SK-N-MC (cell line): ENCODE measurements at places on chromosomes 3 and 15.

DNA sequence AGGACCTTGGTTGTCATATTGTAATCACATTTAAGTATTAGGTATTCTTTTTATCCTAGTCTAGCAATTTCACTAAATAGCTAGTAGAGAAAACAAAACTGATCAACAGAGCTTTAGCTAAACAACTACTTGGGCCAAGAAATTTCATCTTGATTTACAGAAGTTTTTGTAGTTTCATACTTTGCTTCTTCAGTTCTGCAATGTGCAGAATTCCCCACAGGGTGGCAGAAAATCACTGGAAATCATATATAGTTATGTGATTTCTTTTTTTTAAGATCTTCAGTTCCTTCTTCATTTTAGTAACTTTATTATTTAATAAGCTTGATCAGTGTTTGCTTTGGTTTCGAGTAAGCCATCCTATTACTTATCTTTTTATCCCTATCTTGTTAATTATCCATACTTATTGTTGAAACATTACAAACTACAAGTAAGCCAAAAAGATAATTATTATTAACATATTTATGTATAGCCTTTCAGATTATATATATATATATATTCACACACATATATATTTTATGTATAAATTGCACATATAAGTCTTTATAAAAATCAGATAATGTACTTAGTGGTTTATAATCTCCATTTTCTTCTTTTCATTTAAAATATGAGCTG is 2.2 kb upstream of the BNIP2 start:
- no peak for DNase-seq

GRCh38 chr15:56765251-56765650 is 31.9 kb upstream of the ZNF280D start:
- DNase-seq, result no peak

GRCh38 chr3:120369037-120369467 is 19.9 kb upstream of the LRRC58 start:
- no peak for DNase-seq

GRCh38 chr3:66480666-66481065 is 20.2 kb downstream of the LRIG1 start:
- DNase-seq, result no peak

- DNase-seq, result no peak
Measured at GRCh38 chr3:114310695-114311094, 16.9 kb downstream of the TIGIT start.

DNA sequence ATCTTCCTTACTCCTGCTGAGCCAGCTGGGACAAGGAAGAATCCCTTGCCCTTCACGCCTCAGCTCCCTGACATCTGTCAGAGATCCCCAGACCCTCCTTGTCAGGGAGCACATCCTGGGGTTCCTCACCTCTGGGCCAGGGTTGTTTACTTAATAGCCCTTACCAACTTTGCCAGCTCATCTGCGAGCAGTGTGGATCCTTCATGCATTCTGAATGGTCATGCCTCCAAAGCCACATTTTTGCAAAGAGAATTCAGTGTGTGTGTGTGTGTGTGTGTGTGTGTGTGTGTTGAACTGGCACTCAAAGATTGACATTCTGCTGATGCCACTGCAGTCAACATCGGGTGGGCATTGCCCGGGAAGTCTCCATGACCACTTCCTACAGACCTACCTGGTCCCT is 112.6 kb downstream of the SLC49A4 start:
- DNase-seq, result no peak

DNA sequence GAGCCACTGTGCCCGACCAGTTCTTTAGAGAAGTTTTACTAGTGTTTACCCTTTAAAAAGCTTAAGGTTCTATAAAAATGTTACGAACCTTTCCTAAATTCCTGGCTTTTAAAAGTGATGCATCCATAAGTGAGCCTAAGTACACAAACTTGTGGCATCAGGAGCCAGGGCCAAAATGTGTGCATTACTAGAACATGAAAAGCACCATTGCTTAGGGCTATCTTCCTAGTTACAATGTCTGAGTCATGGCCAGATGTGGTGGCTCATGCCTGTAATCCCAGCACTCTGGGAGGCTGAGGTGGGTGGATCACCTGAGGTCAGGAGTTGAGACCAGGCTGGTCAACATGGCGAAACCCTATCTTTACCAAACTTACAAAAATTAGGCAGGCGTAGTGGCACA is 39.9 kb downstream of the LEO1 start:
- DNase-seq, result no peak

DNA sequence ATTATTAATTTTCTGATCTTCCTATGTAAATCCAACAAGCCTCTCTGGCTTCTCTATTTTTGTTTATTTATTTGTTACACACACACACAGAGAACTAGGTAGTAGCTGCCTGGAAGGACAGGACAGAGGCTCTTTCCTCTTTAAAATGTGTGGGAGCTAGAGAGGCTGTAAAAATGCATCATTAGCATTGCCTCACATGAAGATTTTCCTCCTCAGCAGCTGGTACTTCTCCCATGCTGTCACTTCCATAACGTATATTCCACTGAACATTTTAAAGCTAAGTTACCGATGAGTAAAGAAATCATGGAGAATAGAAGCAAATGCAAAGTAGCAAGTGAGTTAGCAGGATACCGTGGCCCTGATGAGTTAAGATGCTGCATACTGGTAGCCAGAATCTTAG is 63.9 kb downstream of the IMPG2 start:
- no peak for DNase-seq

GRCh38 chr15:72140088-72140487 is 21.9 kb downstream of the SENP8 start:
- DNase-seq, result no peak

GRCh38 chr3:107498646-107499045 is 24.1 kb upstream of the BBX start:
- DNase-seq, result no peak

- no peak for DNase-seq
Measured at GRCh38 chr3:52779837-52780585, 2.6 kb downstream of the ITIH1 start.

DNA sequence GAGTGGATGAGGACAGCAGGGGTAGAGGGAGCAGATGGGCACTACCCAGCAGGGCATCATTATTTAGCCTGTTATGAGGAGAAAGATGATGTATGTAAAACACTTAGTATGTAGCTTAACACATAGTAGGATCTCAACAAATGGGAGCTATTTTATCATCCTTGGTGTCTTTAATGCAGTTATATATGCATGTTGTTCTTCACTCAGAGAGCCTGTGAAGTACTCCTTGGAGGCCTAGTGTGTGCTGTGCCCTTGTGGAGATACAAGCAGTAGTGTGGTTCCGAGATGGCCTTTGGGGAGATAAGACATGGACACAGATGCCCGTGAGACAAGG is 124.2 kb downstream of the LIPC start:
- DNase-seq, result no peak

GRCh38 chr3:146125951-146126350 is 35.0 kb downstream of the PLOD2 start:
- no peak for DNase-seq

DNA sequence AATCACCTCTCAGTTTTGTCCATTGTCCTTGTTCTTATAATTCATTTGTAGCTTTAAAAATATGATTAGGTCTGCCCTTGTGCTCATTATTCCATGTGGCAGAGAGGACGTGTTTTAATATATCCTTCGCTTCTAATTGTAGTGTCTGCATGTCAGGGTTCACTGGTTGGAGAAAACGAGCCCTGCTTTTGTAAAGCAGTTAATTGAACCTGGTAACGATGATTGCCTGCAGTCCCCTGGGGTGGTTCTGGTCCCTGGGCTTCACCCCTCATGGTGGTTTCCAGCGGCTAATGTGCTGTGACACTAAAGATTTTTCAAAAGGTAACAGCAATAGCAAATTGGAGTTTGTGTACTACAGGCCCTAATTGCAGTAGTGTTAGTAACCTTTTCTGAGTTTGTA is 299.6 kb downstream of the CACNA2D3 start:
- DNase-seq, result no peak

DNA sequence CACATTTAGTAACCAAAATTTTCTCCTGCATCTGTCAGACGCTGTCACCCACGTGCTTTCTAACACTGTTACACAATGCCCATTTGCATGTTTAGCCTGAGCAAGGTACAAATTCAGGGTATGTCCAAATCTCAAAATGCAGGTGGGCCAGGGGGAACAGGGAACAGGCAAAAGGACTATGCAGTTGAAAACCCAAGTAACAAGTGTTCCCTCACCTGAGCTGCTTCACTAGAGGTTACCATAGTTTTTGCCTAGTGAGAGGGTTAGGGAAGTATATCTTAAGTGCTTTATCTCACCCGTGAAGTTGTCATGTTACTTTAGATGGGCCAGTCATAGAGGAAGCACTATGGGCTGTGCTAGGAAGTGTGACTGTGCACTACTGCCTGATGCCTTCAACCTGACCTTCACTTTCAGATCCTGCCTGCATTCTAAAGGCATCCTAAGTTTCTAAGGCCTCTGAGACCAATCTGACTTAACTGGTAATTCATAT is 6.0 kb upstream of the TMEM87A start:
- DNase-seq, result no peak

GRCh38 chr3:85387913-85388505 is 429.2 kb downstream of the CADM2 start:
- no peak for DNase-seq

DNA sequence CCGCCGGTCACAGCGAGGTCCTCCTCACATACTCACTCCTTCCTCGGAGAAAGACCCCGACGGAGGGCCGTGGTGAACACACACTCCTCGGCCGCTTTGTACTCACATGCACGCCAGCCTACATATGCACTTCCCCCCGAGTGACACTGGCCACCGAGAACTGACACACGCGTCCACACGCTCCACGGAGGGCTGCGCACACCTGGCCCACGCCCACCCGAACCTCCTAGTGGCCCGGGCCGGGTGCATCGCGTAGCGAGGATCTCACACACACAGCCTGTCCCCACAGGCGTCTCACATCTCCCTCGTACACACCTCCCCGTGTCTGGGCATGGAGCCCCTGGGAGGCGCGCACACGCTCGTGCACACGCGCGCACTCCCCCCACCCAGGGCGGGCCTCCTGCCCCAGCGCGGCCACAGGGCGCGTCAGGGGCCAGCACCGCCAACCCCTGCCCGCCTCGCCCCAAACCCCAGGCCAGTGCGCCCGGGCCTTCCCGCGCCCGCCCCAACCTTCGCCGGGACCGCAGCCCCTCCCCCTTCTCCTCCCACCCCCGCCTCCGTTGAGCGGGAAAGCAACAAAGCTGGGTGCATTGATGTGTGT is 411 bp upstream of the C3orf70 start:
- no peak for DNase-seq

DNA sequence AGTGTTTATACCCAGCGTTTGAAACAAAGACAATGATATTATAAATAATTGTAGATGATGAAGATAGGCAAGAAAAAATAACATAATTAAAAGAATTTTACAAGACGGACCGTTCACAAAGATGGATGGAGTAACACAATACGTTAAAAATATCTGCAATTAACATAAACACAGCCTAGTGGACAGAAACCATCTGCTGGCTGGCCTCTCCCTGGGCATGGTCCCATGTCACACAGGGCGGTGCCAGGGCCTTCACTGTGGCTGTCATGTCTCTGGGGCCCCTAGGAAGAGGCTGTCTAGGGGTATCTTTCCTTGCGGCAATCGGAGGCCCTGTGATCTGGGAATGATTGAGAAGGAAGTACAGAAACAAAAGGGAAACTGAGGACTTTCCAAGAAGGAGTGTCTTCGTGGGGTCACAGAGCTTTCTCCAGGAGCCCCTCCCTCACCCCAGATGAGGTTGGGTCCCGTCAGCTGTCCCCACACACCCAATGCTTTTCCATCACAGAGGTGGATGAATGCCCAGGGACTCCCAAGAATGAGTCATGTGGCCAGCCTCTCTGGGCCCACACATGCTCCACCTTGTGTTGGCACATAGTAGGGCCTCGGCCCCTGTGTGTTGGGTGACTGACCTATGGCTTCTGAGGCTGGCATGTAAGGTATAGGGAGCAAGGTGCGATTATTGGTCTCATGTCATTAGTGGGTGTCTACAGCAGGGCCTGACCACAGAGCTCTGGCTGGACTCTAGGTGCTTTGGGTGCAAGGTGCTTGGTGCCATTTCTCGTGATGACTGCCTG is 87.1 kb downstream of the DNAJB8 start:
- no peak for DNase-seq

DNA sequence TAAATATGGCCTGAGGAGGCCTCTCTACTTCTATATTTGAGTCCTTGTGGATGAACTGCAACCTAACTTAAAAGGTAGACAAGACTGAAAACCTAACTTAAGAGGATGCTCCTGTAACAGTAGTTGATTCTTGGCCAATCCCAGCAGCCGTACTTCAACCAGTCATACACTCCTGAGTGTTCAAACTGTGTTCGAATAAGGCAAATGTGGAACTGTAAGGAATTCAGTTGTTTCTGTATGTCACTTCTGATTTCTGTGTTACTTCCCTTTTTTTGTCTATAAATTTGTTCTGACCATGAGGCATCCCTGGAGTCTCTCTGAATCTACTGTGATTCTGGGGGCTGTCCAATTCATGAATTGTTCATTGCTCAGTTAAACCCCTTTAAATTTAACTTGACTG is 20.5 kb downstream of the GALK2 start:
- DNase-seq, result no peak

- DNase-seq, result no peak
Measured at GRCh38 chr3:23036728-23037127, 166.4 kb upstream of the UBE2E2 start.

GRCh38 chr3:130932979-130933378 is 39.1 kb downstream of the ATP2C1 start:
- DNase-seq, result no peak
